ENCODE measurements at places on chromosomes 2 and 18.

- DNase-seq: no peak
These were observed 41.8 kb upstream of the SLC4A10 start for GRCh38 chr2:161582386-161582785.

- DNase-seq: no peak
These were observed 667 bp downstream of the REEP1 start for GRCh38 chr2:86336675-86337243.

GRCh38 chr2:112682101-112682500 is 36.4 kb downstream of the SLC20A1 start:
- no peak for DNase-seq

GRCh38 chr18:6370410-6370809 is 44.3 kb downstream of the L3MBTL4 start:
- no peak for DNase-seq

DNA sequence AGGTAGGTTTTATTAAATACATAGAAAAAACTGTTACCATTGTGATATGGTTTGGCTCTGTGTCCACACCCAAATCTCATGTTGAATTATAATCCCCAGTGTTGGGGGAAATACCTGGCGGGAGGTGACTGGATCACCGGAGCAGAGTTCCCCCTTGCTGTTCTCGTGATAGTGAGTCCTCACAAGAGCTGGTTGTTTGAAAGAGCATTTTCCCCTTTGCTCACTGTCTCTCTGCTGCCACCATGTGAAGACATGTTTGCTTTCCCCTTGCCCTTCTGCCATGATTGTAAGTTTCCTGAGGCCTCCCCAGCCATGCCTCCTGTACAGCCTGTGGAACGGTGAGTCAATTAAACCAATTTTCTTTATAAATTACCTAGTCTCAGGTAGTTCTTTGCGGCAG is 352.7 kb upstream of the SLC39A10 start:
- DNase-seq: no peak

DNA sequence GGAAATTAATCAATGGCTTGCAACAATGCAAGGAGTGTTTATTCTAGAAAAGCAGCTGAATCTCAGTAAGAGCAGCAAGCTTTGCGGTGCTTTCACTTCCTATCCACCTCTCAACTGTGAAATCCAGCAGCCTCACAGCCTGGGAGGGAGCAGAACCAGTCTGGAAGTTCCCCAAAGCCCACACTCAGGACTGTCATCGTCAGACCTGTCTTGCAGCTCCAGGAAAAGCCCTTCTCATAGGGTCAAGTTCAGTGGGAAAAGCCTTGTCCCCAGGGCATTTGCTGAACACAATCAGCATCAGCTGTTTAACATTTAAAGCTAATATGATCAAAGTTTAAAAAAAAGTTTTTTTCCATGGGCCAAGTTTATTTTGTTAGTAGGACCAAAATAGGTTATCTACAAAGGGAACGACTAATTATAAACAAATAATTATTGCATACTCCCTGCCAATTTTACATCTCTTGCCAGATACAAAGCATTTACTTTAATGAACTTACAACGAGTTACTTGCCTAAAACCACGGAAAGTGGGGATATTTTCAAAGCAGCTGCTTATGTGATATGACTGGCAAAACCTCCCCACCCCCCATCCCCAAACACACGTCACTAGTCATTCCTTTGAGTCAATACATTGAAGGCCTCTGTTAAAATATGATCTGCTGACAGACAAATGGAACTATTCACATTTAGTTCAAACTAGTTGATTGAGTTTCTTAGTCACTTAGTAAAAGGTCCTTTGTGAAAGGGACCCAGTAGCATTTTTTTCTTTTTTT is 36.8 kb downstream of the PARD6G start:
- no peak for DNase-seq
